Activated gamma-delta T cell (primary cell): ENCODE measurements at places on chromosomes 2 and 18.

DNA sequence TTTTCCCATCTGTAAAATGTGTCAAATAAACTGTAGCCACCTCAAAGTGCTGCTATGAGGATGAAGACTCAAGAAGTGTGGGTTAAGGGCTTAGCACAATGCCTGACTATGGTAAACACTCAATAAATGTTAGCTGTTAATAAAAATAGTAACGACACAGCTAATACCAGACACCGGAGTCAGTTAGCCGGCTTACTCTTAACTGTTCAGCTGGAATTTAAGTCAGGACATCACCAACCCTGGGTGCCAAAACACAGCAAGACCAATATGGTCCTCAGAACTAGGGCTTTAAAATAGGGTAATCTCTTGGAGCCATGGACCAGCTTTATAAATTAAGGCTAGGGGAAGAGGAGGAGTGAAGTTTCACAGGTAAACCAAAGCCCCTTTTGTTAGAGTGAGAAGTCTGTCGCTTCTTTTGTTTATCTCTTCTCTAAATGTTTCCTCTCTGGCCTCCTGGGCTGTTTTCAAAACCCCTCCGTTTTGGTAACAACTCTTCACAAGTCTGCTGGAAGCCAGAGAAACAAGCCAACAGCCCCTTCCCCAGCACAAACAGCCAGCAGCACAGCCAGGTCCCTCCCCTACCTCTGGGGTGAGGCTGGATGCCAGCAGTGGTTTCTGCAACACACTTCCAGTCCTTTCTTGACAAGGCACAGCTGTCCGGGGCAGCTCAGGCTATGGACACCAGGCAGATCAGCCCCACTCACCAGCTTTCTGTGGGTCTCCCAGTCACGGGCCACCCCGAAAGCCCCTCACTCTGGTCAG is 13.8 kb upstream of the FZD7 start:
- no peak for DNase-seq

DNA sequence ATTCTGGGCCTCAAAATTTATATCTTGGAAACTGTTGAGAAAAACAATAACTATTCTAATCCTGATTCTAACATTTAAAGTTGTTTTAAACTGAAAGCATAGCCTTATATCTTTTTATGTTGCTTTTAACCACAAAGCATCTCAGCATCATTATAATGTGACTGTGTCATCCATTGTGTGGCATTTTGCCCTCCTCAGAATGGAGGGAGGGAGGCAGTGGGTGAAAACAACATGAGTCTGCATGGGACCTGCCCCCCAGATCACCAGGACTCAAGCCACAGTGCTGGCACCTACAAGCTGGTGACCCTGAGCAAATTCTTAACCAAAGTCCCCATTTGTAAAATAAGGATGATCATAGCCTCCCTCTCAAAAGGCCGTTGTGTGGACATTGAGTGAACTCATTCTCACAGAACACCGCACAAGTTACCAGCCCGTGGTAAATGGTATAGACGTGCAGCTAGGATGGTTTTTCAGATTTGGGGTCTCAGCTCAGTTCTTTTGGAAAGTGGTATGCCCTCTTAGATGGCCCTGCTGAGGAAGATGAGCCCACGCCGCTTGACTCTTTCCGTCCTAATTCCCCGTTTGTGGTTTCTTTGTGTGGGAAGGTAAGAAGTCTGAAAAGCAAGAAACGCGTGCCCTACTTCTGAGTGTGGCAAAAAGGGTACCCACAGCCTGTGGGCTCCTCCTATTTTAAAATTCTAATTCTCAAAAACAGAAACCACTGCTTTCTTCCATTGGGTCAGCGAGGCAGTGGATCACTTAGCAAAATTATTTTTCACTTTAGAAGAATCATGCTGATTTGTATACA is 305.0 kb upstream of the ID2 start:
- no peak for DNase-seq

- no peak for DNase-seq
Observed at GRCh38 chr2:121485039-121485438, 45.6 kb upstream of the RNU4ATAC start.

DNA sequence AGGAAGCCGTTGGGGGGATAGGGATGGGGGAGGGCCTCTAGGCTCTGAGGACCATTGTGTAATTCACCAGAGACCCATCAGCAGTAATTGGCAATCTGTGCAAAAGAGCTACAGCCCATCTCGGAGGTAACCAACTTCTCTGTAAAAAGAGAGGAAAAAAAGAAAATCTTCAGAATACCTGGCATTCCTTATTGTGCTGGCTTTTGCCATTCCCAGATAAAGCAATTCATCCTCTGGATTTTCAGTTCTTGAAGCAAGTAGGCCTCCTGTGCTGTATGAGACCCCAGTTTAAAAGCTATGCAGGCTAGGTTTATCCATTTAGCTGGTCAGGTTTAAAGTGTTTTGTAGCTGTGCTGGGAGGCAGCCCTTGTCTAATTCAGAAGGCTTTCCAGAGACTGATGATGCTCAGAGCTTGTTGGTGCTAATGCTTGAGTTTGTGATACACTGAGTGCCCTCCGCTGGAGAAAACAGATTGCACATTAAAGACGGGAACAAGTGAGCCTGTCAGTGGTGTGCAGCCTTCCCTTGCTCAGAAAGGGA is at the start of gene LRRTM4:
Gene LRRTM4 (minus strand): TSS at position 446 of the 540 bp plus-strand sequence.
- no peak for DNase-seq

- DNase-seq = no peak
Observed at GRCh38 chr2:36805635-36806224, 109.2 kb downstream of the VIT start.

DNA sequence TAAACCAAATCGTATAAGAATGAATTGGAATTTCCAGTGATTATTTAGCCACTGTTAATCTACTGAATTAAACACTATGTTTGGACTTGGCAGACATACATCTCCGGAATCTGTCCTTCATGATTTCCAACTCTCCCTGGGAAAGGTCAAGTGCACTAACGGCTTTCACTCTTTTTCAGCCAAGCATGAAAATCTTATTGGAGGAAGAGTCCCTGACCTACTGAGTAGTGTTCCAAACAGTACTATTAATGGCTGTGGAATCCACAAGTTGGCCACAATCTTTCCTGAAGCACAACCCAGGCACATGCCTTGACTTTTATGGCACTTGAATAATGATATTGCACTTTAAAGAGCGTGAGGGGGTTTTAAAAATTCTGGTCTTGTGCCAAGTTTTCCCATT is 318.9 kb upstream of the RND3 start:
- DNase-seq = no peak

GRCh38 chr2:31241625-31242270 is 7.8 kb downstream of the EHD3 start:
- DNase-seq = no peak

- no peak for DNase-seq
Observed at GRCh38 chr2:101718479-101718878, 21.0 kb downstream of the MAP4K4 start.
